NCI-H1105 treated with DMSO at 0.1 percent for 48 hours (cell line): ENCODE measurements at places on chromosomes 12 and 14.

DNA sequence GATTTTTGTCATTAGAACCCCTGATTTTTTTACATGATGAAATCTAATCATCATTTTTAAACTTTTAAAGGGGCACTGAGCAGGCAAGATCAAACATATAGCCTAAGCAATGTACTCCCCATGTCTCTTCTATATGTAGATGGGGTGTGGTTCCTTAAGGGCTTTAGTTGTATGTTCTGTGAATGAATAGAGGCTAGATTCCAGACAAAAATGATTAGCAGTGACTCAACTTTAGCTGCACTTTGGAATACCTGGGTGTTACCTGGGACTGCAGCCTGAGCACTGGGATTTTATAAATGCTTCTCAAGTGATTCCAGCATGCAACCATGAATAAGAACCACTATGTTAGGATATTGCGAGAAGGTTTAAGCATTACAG, 256.7 kb upstream of the PLEKHG7 start:
- no peak for DNase-seq

DNA sequence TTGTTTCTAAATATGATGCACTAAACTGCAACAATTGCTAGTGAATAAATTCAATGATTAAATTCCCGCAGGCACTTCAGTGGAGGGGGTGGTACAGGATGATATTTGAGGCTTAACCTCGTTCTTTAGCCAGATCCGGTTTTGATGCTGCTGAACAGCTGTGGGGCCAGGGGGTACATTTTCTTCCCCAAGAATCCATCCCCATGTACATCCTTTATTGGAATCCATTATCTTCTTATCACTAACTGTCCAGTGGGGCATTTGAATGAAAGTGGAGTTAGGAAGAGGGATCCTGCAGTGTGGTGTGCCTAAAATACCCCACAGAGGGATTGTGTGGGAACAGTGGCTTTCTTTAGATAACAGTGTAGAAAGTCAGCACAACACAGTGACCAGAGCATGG, 45.2 kb upstream of the OASL start:
- DNase-seq = no peak

GRCh38 chr12:48567731-48568130, 2.1 kb downstream of the LALBA start:
- DNase-seq = no peak

DNA sequence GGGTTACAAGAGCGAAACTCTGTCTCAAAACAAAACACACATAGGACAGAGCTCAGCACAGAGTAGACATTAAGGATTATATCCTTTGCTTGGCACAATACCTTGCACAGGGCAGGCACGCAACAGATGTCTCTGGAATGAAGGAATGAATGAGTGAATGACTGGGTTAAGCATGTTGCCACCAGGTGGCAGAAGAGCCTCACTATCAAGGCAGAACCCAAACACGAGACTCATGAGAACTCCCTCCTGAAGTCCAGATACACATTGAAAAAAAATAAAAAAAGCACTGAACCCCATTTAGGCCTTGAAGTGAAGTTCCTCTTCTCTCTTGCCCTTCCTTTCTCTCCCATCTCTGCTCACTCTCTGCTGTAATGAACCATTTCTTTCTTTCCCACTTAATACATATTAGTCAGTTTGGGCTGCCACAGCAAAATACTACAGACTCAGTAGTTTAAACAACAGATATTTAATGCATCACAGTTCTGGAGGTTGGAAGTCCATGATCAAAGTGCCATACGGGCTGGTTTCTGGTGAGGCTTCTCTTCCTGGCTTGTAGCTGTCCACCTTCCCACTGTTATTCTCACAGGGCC, 26.6 kb upstream of the LTA4H start:
- peak; percentile 69 for DNase-seq

GRCh38 chr12:93427779-93428564, 13.8 kb downstream of the UBE2N start:
- DNase-seq = no peak

- no peak for DNase-seq
Observed at GRCh38 chr12:120230326-120230973, 29.5 kb upstream of the RPLP0 start.

GRCh38 chr14:102901633-102902032, 20.8 kb upstream of the AMN start:
- DNase-seq = no peak

DNA sequence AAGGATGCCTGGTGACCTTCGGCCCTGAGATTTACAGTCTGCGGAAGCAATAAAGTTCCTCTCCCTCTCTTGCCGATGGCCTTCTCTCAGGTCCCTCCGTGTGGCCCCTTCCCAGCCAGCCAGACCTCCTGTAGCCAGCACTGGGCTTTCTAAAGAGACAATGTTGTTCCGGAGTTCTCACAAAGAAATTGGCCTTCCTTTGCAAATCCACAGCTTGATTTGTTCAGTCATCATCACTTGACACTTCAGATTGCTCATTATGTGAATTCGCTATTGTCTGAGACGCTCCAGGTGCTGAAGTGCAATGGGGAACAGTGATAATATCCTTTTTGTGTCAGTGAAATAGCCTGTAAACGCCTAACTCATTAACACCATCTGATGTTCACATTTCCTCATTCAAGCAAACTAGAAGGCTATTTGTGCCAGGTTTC, 43.7 kb upstream of the GPHB5 start:
- no peak for DNase-seq

DNA sequence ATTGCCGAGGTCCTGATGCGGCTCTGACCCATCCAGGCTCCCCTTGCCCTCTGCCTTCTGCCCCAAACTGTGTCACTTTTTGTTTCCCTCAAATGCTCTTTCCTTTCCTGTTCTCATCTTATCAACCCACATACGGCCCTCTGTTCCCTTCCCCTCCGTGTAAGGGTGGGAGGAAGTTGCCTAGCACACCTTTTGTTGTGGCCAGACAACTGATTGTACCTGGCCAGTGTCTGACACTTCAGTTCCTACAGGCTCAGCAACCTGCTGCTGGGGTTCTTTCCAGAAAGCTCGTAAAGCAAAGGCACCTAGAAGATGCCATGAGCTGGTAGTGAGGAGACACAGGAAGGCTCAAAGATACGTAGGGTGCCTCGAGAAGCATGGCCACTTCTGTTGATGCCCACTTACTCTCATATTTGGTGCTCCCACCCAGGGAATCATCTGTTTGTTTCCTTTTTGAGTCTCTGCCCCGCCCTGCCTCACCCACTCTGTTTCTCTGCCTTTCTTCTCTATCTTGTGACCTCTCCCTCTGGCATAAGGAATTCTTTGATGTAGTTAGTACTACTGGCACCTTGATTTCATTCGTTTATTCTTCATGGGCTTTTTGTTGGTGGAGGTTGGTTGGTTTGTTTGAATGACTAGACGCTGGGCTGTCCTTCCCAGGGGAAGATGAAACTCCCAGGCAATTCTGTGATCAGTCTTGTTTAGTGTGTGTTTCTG, 152.4 kb upstream of the FKBP4 start:
- DNase-seq = no peak
